HuH-7.5 (cell line): ENCODE measurements at places on chromosomes 1 and 21.

DNA sequence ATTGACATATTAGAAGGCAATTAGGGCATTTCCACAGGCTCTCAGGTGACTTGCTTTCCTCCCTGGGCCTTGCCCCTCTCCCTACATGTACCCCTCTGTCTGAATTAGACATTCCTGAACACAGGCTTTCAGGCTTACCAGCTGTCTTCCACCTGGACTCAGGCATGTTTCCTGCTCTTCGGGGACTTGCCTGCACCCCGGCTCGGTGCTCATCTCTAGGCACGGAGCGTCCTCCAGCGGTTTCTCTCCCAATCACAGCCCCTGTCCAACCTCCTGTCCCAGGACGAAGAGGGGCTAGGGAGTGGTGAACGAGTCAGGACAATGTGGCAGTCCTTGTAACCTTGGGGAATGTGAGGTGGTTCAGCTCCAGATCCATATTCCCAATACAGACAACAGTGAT lies 4.2 kb downstream of the PROK1 start:
- peak; percentile 25 for DNase-seq

DNA sequence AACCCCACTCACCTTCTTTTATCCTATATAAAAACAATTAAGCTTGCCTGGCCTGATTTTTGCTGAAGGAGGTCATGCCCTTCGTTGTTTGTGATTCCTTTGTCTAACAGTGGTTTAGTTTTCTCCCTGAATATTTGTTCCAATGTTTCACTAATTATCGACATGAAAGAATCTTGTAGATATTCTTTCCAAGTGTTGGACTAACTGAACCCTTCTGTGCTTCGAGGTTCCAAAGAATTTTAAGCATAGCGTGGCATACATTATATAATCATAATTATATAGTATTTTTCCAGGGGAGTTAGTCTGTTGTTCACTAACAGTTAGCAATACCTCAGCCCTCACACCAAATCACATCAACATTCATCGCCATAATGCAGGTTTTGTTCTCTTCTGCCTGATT lies 418.9 kb upstream of the ADGRL2 start:
- no peak for DNase-seq

- no peak for DNase-seq
Observed at GRCh38 chr1:42720868-42721267, 19.2 kb downstream of the CLDN19 start.

- no peak for DNase-seq
Observed at GRCh38 chr1:65001231-65001792, 35.0 kb upstream of the JAK1 start.

DNA sequence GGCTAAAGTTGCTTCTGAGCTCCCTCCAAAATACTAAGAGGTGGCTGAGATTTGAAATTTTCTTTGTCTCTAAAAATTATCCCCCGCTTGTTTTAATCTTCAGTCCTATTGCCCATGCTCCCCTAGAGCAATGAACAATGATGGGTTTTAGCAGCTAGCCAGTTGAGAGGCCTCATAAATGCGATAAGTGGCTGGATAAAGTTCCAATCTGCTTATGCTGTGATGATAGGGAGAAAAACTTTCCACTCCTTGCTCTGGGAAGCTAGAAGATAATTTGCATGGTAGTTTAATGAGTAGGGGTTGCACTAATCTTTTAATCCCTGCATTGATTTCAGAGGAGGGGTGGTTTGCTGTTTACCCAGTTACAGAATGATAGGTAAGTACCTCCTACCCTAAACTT lies 9.6 kb upstream of the PRPF3 start:
- DNase-seq, result no peak

- DNase-seq, result no peak
Observed at GRCh38 chr21:16305686-16306085, 575.9 kb downstream of the USP25 start.

GRCh38 chr1:68969441-68969840 lies 472.6 kb upstream of the DEPDC1 start:
- no peak for DNase-seq

DNA sequence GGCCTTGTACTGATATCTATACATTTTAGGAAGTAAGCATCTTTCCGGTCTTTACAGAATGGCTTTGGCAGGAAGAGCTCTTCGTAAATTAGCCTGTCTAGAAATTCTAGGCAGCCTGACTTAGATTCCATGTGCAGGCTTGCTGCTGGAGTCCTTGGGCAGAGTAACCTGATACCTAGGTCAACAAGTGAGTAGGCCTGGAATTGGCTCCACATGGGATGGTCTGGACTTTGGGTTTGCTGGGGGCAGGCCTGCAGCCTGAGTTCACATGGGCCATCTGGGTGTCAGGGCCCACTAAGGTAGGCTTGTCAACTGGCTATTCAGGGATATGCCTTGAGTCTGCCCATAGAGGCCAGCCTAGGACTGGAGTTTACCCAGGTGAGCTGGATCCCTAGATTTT lies 59.6 kb upstream of the CYYR1 start:
- no peak for DNase-seq

- DNase-seq, result no peak
Observed at GRCh38 chr1:47468709-47469389, 31.0 kb downstream of the FOXD2 start.

DNA sequence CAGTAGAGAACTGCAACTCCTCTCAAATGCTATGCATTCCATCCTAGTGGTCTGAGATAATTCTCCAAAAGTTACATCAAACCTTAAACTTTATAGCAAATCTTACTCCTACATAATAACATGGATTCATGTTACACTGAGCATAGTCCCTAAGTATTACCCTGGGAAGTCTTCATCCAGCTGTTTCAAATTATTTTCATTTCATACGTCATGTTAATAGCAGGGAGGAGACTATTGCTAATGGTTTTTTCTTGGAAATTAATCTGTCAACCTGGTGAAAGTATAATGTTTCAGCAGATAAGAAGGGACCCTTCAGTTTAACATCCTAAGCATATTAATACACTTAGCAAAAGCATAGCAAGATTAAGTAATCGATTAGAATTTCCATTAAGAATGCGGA lies 318.1 kb downstream of the USP25 start:
- DNase-seq, result no peak

DNA sequence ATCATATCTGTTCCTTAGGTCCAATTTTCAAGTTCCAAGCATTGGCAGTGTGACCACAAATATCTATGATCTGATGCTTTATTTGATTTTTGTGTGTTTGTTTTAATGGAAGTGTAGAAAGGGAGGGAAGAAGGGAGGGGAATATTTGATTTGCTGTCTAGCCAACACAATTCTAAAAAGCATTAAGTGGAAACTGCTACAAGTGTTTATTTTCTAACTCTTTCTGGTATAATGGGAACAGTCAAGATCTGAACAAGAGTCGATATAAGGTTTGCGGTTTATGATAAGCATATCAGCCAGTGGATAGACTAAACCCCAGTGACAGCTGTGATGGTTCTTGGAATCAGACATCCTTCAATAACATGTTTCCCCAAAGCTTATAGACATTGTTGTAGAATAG lies 267.8 kb upstream of the SNX7 start:
- DNase-seq, result no peak

DNA sequence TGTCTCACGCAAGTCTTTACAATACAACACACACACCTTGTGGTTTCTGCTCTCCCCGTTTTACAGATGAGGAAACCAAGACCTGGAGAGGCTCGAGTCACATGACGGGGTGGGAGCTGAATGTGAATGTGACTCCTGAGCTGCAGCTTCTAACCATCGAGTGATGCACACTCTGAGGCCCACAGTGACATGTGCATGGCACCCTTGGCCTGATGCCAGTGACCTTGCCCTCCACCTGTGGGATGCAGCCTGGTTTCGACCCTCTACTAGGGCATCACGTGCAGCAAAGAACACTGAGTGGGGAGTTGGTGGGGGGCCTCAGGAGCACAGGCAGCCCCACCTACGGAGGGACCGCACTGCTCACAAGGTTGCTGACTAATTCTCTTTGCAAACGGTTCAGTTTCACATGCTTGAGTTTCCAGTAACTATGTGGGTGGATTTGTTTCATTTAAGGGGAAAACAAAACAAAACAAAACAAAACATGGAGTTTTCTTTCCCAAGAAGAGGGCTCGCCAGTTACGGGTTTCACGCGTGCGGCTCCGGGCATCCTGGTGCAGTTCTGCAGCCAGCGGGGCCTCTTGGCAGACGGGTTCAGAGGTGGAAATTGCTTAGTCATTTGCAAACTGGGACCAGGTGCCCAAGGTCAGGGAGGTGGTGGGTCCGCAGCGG lies 22.9 kb downstream of the SPSB1 start:
- no peak for DNase-seq
